ENCODE measurements at places on chromosomes 4 and X. TPM values are rescaled to one million over a fixed set of nuclear protein-coding genes. Genes with fewer than 3 reads are reported as not detected.

Gene RAB9A
- total RNA-seq: 32.8 TPM

- no peak overlapping the region for H3K27ac ChIP-seq
- peaks cover 82% of the 10 kb centered on the region for H3K36me3 ChIP-seq
- H3K27me3 ChIP-seq: no peaks in the 10 kb centered on the region
- DNase-seq: no peak
- H3K4me3 ChIP-seq: no peak overlapping the region
- peaks cover 20% of the 10 kb centered on the region for H3K4me1 ChIP-seq
Measured at GRCh38 chr4:2250357-2251072, 8.6 kb upstream of the HAUS3 start.

DNA sequence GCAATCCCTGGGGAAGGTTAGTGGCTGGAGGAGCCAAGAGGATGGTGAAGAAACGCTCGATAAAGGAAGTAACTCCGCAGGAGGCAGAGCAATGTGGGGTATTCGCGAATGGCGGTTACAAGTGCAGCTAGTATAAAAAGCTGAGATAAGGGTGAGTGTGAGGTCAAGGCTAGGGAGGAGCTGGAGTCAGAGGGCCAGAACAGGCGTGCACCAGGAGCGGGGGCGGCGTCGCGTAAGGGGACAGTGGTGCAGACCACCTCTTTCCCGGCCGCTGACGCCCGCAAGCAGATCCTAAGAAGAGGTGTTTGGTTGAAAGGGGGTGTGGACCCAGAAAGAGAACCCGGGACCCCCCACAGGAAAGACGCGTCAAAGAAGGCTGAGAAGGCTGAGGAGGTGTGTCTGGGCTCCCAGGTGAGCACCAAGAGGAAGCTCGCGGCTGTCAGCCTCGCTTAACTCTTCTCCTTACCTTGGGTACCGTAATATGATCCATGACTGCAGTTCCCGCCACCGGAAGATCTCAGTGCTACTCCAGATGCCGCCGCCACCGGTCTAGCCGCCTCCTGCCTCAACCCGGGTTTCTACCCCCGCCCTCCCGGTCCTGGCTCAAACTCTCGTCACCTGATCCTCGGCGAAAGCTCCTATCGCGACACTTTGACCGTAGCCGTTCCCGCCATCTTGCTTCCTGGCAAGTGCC is at the start of gene MTMR8:
Gene MTMR8, minus strand, starts transcription at position 579 of the 694 bp plus-strand sequence. Its CDS starts 89 bp downstream, at position 490.
- H3K4me3 ChIP-seq: peak within 1 kb of the TSS; percentile 67
- no peaks in the 10 kb centered on the region for H3K4me1 ChIP-seq
- H3K27ac ChIP-seq: no peak within 1 kb of the TSS
- no peaks in the 10 kb centered on the region for H3K36me3 ChIP-seq

DNA sequence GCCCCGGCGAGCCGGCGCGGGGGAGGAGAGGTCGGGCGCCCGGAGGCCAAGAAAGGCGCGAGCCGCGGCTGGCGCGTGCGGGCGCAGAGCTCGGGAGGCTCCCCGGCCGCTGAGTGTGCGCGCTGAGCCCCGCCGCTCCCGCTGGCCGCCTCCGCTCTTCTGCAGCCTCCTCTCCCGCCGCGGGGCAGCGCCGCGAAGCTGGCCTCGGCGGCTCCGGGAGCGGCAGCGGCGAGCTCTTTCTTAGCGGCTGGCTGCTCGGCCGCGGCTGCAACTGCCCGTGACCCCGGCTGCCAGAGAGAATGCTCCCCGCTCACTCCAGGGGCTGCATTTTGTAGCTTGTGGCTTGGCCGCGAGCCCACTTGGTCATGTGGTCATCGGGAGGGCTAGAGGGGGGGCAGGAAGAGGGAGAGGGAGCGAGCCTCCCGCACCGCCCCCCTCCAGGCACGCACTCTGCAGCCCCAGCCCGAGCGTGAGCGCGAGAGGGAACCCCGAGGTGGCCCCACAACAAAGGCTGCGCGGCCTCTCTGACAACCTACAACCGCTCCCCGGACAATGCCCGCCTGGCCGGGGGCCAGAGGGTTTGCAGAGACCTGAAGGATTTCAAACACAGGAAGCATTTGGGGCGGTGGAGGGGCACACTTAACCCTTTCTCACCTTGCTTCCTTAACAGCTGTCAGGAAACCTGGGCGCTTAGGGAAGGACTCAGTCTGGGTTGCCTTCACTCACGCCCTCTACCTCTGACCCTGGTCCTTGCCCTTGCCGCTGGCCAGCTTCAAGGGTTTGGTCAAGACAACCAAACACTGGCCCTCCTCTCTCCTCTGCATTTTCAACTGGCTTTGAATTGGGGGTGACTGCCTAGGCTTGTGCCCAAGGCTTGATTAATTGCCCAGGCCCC is at the start of gene APLN:
Gene APLN, minus strand, starts transcription at position 305 of the 895 bp plus-strand sequence. CDS start 326 bp downstream, outside the sequence.
- no peaks in the 10 kb centered on the region for H3K27me3 ChIP-seq
- DNase-seq: peak; percentile 51
- peaks cover 6% of the 10 kb centered on the region for H3K4me1 ChIP-seq
- no peak within 1 kb of the TSS for H3K27ac ChIP-seq

GRCh38 chr4:7252510-7253340 is 60.4 kb downstream of the SORCS2 start:
- DNase-seq: no peak
- H3K4me3 ChIP-seq: no peak overlapping the region
- no peaks in the 10 kb centered on the region for H3K36me3 ChIP-seq
- H3K4me1 ChIP-seq: no peaks in the 10 kb centered on the region

DNA sequence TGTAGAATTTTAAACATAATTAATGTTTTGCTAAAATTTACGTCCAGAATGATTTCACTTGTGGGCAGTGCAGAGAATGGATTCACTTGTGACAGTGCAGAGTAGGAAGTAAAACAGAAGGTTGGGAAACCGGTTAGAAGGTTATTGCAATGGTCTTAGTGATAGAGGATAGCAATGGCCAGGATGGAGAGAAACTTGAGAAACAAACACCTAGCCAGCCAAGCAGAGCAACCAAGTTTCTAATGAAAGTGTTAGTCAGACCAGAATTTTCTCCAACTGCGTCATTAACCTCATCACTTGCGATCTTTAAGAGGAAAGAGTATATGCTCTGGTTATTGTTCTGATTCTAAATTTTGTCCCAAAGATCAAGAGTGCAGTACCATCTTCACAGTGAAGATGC is 50.0 kb upstream of the TBC1D9 start:
- H3K27ac ChIP-seq: no peak overlapping the region
- no peaks in the 10 kb centered on the region for H3K27me3 ChIP-seq
- no peaks in the 10 kb centered on the region for H3K36me3 ChIP-seq
- H3K4me3 ChIP-seq: no peak overlapping the region

DNA sequence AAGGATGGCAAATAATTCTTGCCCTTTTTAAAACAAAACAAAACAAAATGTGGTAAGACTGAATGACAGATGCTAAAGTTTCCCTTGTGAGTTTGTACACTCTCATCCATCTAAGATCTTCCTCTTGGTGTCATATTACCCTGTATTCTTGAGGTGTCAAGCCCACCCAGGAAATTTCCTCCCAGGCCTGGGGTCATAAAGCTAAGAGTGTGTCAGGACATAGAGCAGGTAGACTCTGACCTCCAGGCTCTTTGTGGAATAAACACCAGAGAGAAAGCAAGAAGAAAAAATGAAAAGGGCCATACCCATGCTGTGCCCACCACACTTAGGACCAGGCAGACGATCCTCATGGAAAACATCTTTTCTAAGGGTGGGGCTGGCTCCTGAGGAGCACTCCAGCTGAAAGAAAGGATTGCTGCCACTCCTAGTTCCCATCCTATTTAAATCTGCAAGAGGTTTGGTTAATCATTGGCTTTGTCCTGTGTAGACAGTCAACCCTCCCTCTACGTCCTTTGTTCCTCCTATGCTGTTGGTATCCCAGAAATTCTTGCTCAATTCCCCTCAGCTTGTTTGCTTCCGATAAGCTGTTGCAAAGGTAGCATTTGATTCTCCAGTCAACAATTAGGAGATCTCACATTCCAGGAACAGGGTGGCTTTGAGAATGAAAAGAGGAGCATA is at the start of gene FGA:
Gene FGA, minus strand, starts transcription at position 414 of the 678 bp plus-strand sequence. Its CDS starts 55 bp downstream, at position 359.
- H3K27ac ChIP-seq: no peak within 1 kb of the TSS
- no peak within 1 kb of the TSS for H3K4me3 ChIP-seq
- no peaks in the 10 kb centered on the region for H3K36me3 ChIP-seq
- no peak for DNase-seq
- no peaks in the 10 kb centered on the region for H3K27me3 ChIP-seq

GRCh38 chrX:2283111-2283859 is 217.5 kb downstream of the DHRSX start:
- H3K27me3 ChIP-seq: no peaks in the 10 kb centered on the region
- no peak for DNase-seq
- H3K36me3 ChIP-seq: peaks cover 9% of the 10 kb centered on the region
- no peak overlapping the region for H3K27ac ChIP-seq

DNA sequence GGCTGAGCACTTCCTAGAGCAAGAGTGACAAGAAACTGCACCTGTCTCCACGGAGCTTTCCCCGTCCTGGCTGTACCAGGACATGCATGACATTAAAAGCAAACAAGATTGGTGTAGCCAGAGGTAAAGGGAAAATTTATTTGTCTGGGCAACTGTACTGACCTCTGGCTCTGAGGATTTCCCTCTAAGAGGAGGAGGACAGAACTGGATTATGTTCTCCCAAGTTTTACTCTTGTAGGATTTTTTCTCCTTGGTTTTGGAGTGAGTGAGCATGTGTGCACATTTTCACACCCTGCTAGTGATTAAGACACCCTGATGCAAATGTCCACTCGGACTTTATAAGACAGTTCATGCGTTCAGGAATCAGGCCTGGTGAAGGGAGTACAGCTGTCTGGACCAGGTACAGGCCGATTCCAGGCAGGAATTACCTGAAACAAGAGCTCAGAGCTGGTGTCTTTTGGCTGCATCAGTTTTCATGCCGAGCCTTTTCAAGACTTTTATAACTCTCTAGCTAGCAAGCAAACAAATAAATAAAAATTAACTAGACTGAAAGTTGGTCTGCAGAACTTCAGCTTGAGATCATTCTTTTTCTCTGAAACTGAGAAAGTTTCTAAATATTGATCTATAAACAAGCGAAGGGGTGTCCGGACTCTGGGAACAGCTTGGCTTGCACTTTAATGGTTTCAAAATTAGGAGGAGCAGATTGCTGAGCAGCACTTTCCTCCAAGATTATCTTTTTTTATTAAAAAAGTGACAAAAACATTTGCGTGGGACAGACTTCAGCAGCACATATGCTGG is 51.3 kb upstream of the SPRY1 start:
- no peak overlapping the region for H3K4me3 ChIP-seq
- H3K27ac ChIP-seq: no peak overlapping the region
- DNase-seq: no peak
- no peaks in the 10 kb centered on the region for H3K4me1 ChIP-seq
- no peaks in the 10 kb centered on the region for H3K27me3 ChIP-seq

DNA sequence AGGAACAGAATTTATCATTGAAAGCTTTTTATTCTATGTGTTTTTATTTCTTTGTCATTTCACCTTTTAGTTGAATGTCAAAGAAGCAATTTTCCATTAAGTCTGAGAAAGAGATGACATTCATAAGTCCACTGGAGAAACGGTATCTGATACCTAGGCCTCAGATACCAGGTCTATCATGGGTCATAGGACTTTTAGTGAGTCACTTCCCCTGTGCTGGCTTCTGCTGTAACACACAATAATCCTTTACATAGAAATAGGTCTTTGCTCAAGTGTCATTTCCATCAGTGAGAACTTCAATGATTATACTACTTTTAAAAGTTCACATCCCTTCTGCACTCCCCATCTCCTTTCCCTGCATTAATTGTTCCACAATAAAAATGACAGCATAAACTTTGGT is 125.5 kb upstream of the ARMCX2 start:
- no peak overlapping the region for H3K4me3 ChIP-seq
- DNase-seq: no peak
- H3K36me3 ChIP-seq: no peaks in the 10 kb centered on the region
- H3K4me1 ChIP-seq: no peaks in the 10 kb centered on the region
- no peaks in the 10 kb centered on the region for H3K27me3 ChIP-seq

DNA sequence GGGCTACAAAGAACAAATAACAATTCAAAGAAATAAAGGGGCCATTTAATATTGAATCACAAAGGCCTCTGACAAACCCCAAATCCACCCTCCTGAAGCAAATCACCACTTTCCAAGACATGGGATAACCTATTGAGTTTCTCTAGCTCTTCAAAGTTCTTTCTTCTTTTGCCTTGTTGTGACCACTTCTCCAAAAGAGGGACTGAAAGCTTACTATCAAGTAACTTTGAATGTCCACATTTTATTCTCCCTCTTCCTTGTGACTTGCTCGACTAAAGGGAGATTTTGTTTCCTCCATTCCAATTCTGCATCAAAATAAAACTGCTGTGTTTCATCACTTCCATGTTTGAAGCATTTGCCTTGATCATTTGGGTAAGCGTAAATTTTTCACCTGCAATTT is 166.6 kb upstream of the SLC7A11 start:
- no peaks in the 10 kb centered on the region for H3K36me3 ChIP-seq
- H3K4me1 ChIP-seq: peaks cover 8% of the 10 kb centered on the region
- H3K27ac ChIP-seq: no peak overlapping the region
- no peaks in the 10 kb centered on the region for H3K27me3 ChIP-seq
- no peak for DNase-seq

DNA sequence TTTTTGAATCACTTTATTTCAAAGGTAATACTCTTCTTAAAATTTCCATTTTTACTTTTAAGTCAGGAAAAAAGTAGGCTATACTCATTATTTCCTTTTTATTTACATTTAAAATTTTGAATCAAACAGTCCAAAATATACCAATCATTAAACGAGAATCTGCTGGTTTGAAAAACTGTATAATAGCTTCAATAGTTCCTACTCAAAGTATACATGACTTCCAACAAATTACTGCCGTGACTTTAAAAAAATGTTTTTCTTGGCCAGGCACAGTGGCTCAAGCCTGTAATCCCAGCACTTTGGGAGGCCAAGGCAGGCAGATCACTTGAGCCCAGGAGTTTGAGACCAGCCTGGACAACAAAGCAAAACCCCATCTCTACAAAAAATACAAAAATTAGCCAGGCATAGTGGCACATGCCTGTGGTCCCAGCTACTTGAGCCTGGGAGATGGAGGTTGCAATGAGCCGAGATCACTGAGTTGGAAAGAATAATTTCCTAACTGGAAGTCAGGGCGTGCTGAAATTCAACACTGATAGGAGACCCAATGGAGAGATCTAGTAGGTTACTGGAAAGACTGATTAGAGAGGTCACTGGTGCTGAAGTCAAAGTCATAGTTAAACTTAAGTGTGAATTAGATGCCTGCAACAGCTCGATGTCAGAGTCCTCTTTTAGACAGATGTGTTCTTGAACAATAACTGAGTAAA is 9.0 kb downstream of the KLHL8 start:
- H3K36me3 ChIP-seq: no peaks in the 10 kb centered on the region
- DNase-seq: no peak
- no peak overlapping the region for H3K4me3 ChIP-seq

- H3K27me3 ChIP-seq: no peaks in the 10 kb centered on the region
- H3K27ac ChIP-seq: peak overlapping the region; percentile 99
- H3K4me1 ChIP-seq: peaks cover 34% of the 10 kb centered on the region
- no peak overlapping the region for H3K4me3 ChIP-seq
Measured at GRCh38 chrX:107710617-107711391, 64.8 kb downstream of the TSC22D3 start.

DNA sequence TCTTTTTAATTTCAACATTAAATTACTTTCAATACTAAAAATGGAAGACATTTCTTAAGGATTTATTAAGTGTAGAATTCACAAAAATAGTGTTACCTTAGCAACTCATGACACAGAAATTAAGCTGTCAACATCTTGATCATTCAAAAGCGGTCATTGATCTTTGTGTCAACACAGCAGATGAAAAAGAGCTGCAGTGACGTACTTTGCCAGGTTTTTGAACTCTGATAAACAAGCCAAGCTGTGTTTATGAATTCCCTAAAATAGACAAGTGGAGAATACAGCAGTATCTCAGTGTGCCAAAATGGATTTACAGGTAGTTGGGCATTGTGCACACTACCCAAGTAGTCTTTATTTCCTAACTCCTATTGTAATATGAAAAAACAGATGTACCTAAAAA is 1141.8 kb upstream of the PCDH7 start:
- no peak overlapping the region for H3K27ac ChIP-seq
- no peak for DNase-seq
- H3K27me3 ChIP-seq: no peaks in the 10 kb centered on the region
- H3K4me3 ChIP-seq: no peak overlapping the region
